ENCODE measurements at places on chromosomes 4 and X. TPM values are rescaled to one million over a fixed set of nuclear protein-coding genes. Genes with fewer than 3 reads are reported as not detected.

DNA sequence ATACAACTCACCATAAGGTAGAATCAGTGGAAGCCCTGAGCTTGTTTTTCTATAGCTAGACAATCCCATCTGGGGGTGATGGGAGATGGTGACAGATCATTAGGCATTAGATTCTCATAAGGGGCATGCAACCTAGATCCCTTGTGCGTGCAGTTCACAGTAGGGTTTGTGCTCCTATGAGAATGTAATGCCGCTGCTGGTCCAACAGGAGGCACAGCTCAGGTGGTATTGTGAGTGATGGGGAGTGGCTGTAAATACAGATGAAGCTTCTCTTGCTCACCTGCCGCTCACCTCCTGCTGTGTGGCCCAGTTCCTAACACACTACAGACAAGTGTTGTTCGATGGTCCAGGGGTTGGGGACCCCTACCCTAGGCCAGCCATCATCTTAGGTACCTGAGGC is 5.9 kb upstream of the GATB start:
- no peak for DNase-seq

DNA sequence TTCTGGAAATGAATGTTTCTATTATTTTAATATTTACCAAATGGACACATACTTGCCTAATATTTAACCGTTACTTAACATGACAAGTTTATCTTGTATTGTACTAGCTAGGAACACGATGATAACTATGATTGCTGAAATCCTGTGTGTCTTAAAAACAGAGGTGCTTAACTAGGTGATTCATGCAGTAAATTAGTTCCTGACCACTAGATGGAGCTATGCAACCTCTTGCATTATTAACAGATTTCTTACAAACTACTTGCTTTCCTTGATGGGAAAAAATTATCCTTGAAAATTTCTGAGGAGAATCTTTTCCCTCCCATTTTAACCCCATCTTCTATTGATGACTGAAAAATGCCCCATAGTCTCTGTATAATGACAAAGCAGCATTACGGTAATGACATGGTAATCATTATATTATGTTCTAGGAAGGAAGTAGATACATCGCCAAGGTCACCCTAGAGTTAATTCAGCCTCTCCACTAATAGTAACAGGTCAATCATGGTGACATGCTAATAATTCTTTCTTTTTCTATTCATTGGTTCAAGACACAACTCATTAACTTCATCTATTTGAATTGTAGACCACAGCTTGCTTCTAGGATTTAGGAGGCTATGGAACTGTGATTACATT is 844.2 kb downstream of the RAPGEF2 start:
- no peak for DNase-seq

KDR gene
- 163 TPM for total RNA-seq

DNA sequence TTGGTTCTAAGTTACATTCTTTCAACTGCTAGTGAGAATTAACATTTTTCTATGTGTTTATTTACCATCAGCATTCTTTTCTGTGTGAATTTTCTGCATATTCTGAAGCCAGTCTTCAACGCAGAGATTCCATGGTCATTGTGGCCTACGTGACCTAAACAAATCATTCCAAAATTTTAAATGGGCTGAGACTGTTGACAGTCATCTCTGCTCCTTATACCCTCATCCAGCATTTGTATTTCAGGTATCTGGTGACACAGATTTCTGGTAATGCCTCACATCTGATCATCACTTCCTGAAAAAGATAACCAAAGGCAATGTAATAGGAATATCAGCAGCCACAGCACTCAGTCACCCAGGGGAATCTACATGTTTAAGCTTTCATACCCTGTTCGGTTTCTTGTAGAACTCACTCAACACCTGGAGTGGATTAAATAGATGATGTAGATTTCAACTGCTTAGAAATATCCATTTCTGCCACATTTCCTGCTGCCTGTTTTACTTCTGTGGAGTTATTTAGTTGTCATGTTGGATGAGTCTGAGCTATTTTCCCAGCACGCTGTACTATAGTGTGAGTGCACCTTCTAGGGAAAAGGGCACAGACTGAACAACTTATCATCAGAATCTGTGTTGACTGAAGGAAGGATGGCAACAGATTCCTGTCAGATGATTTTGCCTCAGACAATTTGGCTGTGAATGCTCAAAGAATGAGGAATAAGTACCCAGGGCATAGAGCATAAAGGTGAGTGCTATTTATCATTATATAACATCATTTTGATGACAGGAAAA is 73.0 kb upstream of the HPGD start:
- DNase-seq = no peak

DNA sequence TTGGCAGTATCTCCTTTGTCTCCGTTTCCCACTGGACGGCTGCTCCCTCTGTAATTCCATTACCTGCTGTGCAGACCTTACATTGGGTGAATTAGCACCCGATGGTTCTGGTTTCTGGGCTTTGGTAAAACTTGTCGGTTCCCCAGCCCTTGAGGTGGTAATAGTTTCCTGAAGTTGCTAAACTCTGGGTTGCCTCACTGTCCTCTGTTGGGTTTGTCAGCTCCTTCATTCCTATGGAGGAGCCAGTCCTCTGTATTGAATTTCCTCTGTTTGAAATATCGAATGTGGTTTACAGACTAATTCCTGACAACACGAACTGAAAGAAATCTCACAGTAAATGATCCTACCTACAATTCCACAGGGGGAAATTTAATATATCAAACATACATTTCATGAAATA is 591.3 kb upstream of the FTHL17 start:
- DNase-seq = no peak

MAGEC2 gene
- total RNA-seq = not detected

OCIAD2 gene
- total RNA-seq = 3.1 TPM

DNA sequence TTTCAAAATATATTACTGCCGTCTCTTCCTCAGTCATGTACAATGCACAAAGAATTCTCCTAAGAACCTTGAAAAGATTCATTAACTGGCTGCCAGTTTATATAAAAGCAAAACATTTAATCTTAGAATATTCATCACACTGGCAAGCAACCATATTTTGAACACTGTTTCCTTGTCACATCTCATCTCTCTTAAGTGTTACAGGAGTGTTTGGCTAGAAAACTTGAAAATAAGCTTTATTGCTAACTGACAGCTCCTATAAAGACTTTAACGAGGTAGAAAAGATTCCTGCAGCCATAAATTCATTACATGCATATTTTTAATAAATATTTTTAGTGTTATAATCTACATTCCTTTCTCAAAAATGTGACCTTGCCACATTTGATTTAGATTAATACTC is 149.6 kb downstream of the AFAP1 start:
- no peak for DNase-seq

GRCh38 chr4:5693871-5694270 is 14.5 kb downstream of the EVC2 start:
- DNase-seq = no peak

DNA sequence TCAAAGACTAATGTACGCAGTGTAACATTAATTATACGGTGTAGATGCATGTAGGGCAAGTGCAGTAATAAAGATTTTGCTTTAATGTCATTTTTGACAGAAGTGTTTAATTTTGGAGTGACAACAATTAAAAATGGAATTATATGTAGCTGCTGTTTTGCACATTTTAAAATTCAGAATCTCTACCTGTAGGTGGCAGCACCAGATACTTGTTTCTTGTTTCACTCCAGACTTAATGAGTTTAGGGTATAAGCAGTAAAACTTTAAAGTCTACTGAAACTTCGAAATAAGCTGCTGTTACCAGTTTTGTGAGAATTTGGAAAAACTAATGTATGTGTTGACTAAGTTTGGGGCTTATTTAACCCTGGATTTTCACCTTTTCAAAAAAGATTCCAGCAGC is 144.9 kb downstream of the POLA1 start:
- DNase-seq = no peak

DNA sequence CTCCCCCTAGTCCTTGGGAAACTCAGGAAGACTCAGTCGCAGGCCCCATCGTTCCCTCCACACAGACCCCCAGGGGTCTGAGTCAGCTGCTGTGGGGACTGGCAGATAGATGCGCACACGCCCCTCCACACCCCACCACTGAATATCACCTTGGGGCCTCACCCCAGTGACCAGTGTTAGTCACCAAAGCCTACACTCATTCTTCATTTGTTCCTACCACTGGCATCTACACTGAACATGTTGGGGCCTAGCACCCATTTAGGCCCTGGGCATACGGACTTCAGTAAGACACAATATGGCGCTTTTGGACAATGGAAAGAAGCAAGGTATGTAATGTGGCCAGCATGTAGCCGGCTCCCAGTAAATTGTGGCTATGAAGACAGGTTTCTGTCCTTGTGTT is 154.1 kb upstream of the PJA1 start:
- no peak for DNase-seq

HELT gene
- total RNA-seq = not detected

- DNase-seq = no peak
Observed at GRCh38 chr4:24417206-24417605, 167.1 kb downstream of the DHX15 start.

- no peak for DNase-seq
Observed at GRCh38 chrX:68424719-68425118, 8.6 kb downstream of the OPHN1 start.

GRCh38 chrX:17520016-17520615 is 145.1 kb downstream of the NHS start:
- no peak for DNase-seq

MAGEB10 gene
- total RNA-seq = not detected

- no peak for DNase-seq
Observed at GRCh38 chr4:17366496-17366895, 145.4 kb downstream of the QDPR start.

DNA sequence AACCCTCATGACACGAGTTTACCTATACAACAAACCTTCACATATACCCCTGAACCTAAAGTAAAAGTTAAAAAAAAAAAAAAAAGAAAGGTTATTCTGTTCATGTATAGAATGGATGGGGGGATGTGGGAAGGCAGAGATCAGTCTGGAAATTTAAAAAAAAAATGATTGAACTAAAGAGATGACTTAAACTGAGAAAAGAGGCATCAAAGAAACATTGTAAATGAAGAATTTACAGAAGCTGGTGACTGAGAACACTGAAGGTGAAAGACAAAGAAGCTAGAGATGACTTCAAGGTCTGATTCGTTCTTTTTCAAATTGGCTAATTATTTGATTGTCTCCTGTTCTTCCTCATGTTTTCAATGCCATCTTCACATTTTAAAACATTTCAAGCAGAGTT is 12.8 kb upstream of the ABCG2 start:
- DNase-seq = no peak

GRCh38 chr4:78845472-78845871 is 69.3 kb downstream of the BMP2K start:
- no peak for DNase-seq

DNA sequence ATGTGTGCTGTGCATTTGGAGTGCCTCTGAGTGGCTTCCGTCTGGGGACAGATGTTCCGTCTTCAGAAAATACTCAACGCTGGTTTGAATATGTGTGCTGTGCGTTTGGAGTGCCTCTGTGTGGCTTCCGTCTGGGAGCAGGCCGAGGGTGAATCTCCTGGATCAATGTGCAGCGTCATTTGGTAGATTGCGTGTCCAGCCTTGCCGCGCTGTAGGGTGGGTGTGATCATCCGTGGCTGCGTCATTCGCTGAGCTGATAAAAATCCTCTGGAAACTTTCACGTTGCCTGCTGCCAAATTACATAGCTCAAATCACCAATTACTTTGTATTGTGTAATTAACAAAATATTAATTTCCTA is 12.1 kb downstream of the UVSSA start:
- DNase-seq = no peak

DNA sequence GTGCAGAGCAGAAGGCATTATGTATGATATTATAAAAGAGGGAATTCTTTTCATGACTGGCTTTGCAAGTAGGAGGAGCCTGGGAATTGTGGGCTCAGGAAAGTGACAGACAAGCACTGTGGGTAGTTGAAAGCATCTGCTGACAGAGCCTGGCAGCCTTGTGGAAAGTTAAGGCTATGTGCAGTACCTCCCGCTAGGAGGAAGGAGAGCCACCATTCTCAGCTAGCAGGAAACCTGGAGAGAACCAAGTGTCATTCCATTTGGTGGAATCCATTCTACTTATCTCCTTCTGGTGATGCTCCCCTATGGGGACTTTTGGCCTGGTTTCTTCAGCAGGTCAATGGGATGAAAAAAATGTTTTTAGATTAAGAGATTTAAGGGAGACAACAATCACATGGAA is 81.8 kb downstream of the ASB9 start:
- no peak for DNase-seq

GRCh38 chr4:6506616-6507140 is 34.3 kb upstream of the PPP2R2C start:
- no peak for DNase-seq

CT45A8 gene
- not detected for total RNA-seq

CLCN4 gene
- total RNA-seq = 3.9 TPM

MED12 gene
- total RNA-seq = 29.0 TPM

- DNase-seq = no peak
Observed at GRCh38 chrX:12777670-12778069, 13.5 kb upstream of the PRPS2 start.

GPR173 gene
- 2.0 TPM for total RNA-seq

ASB9 gene
- total RNA-seq = 2.2 TPM

FAM47A gene
- not detected for total RNA-seq

NRK gene
- total RNA-seq = 1.1 TPM

- DNase-seq = no peak
Observed at GRCh38 chr4:40307627-40308497, 27.3 kb upstream of the CHRNA9 start.

GRCh38 chr4:100547541-100548199 is 29.8 kb upstream of the EMCN start:
- DNase-seq = no peak

- no peak for DNase-seq
Observed at GRCh38 chr4:90840828-90841227, 713.6 kb downstream of the CCSER1 start.
